ENCODE measurements at places on chromosomes 3 and 15. TPM values are rescaled to one million over a fixed set of nuclear protein-coding genes. Genes with fewer than 3 reads are reported as not detected.

The GOLGA6L10 gene
- 0.65 TPM for total RNA-seq

The SYNPR gene
- not detected for total RNA-seq

The TTC23 gene
- total RNA-seq: 28.3 TPM

The FBXL22 gene
- total RNA-seq: 0.09 TPM

The CIB2 gene
- 2.5 TPM for total RNA-seq

The ATP10A gene
- 0.05 TPM for total RNA-seq

The HIGD2B gene
- total RNA-seq: not detected

The RLBP1 gene
- total RNA-seq: not detected

The CHRFAM7A gene
- 0.51 TPM for total RNA-seq

The BBS4 gene
- 9.2 TPM for total RNA-seq

The DHX36 gene
- total RNA-seq: 29.3 TPM

The SGO1 gene
- total RNA-seq: 10.5 TPM

The RASGRF1 gene
- 2.2 TPM for total RNA-seq

The ZDHHC23 gene
- 14.9 TPM for total RNA-seq

The NRG4 gene
- total RNA-seq: 0.05 TPM

The POMGNT2 gene
- 7.5 TPM for total RNA-seq

The C3orf49 gene
- total RNA-seq: not detected

The POPDC2 gene
- 1.7 TPM for total RNA-seq

The ANKRD34C gene
- total RNA-seq: not detected

The TJP1 gene
- 122 TPM for total RNA-seq

The ASB14 gene
- not detected for total RNA-seq

The EFCAB12 gene
- total RNA-seq: not detected

The NUP210 gene
- total RNA-seq: 2.6 TPM

The HACD3 gene
- 93.1 TPM for total RNA-seq

The AP3B2 gene
- 0.17 TPM for total RNA-seq

The CPNE9 gene
- total RNA-seq: not detected

The KCNMB2 gene
- not detected for total RNA-seq

The TNFAIP8L3 gene
- 49.9 TPM for total RNA-seq

The TLR9 gene
- under 0.01 TPM for total RNA-seq

The KLHL40 gene
- total RNA-seq: not detected

All from dermis blood vessel endothelial cell (primary cell).